Aorta (tissue), 5 donors: ENCODE measurements at places on chromosomes 3 and 15. TPM values are rescaled to one million over a fixed set of nuclear protein-coding genes. Genes with fewer than 3 reads are reported as not detected.

Gene TPRG1
- 7.2 TPM for polyA plus RNA-seq

DNA sequence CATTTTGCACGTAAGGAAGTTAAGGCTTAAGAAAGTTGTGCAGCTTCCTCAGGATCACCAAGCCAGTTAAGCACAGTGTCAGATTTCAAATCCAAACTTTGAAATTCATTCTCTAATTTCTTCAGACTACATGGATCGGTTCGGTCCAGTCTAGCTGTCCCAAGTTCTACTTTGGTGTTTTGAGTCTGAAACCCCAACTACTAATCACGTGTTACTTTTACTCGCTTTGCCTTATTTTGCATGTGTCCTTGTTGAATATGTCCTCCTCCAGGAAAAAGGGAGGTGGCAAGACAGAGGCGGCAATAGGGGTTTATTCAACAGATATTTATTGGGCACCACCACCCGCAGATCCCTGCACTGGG lies 522 bp upstream of the GXYLT2 start:
- DNase-seq, result no peak

- DNase-seq, result peak; percentile 78
These were observed 98.1 kb downstream of the SSR3 start for GRCh38 chr3:156456771-156457224.

DNA sequence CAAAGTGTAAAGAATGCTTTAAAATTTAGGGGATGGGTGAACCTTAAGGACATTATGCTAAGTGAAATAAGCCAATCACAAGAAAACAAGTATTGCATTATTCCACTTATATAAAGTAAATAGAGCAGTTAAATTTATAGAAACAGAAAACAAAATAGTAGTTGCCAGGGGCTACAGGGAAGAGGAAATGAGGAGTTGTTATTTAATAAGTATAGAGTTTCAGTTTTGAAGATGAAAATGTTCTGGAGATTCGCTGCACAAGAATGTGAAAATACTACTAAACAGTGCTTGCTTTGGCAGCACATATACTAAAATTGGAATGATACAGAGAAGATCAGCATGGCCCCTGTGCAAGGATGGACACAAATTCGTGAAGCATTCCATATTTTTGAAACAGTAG lies 32.0 kb downstream of the DNAH12 start:
- no peak for DNase-seq

GRCh38 chr3:139121513-139122220 lies 77.0 kb upstream of the PRR23C start:
- DNase-seq, result no peak

Gene UNC13C
- polyA plus RNA-seq, result under 0.01 TPM

GRCh38 chr3:22988566-22988965 lies 214.6 kb upstream of the UBE2E2 start:
- DNase-seq, result no peak

- no peak for DNase-seq
These were observed 32.7 kb downstream of the C3orf70 start for GRCh38 chr3:185120126-185120525.

DNA sequence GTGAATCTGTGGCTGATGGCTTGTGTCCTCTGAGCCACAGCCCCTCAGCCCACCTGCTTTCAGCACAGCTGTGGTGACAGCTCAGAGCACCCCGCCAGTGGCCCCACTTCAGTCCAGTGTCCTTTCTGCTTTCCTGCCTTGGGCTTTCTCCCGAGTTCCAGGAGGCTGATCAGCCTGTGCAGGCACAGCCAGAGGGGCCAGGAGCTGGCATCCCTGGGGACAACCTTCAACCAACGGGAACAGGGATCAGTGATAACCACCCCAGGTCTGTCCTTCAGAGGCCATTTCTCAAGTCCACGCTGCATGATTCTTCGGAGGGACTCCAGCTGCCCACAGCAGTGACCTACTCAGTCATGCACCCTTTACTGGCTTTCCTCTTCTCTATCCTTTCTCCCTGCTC lies 166.6 kb downstream of the RAB11A start:
- no peak for DNase-seq

Gene KBTBD13
- 0.25 TPM for polyA plus RNA-seq

DNA sequence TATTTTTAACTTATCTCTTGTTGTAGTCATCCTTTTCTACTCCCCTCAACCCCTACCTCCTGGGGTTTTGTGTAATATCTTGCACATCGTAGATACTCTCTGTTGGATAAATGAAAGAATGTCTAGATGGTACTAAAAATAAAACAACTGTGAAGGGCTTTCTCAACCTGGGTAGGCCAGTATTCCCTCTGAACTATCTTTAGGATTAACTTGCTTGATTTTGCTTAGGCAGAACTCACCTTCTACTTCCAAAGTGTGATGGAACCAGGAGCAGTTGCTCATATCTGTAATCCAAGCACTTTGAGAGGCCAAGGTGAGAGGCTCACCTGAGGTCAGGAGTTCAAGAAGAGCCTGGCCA lies 32.8 kb upstream of the TIPARP start:
- no peak for DNase-seq

Gene NPAP1
- polyA plus RNA-seq, result 0.13 TPM

DNA sequence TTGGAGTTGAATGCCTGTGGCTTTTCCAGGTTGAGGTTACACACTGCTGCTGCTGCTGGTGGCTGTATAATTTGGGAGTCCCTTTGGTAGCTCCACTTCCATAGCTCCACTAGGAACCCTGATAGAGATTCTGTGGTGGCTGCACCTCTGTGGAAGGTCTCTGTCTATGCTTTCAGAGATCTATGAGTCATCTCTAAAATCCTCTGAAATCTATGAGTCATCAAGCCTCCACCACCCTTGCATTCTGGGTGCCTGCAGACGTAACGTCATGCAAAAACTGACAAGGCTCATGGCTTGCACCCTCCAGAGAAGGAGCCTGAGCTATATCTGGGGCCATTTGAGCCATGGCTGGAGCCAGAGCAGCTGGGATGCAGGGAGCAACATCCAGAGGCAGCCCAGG lies 1037.0 kb upstream of the CFAP20DC start:
- no peak for DNase-seq

GRCh38 chr3:100759159-100759558 lies 49.9 kb downstream of the TFG start:
- DNase-seq, result no peak

GRCh38 chr3:74639681-74640080 lies 25.2 kb upstream of the CNTN3 start:
- DNase-seq, result no peak

GRCh38 chr3:71063773-71064290 lies 519.7 kb downstream of the FOXP1 start:
- no peak for DNase-seq

Gene ARRDC4
- 27.2 TPM for polyA plus RNA-seq

- no peak for DNase-seq
These were observed 33.8 kb upstream of the EPHB1 start for GRCh38 chr3:134761213-134761612.

Gene VWA5B2
- 0.10 TPM for polyA plus RNA-seq

- no peak for DNase-seq
These were observed 397.1 kb upstream of the KCNMB2 start for GRCh38 chr3:178139116-178139515.

DNA sequence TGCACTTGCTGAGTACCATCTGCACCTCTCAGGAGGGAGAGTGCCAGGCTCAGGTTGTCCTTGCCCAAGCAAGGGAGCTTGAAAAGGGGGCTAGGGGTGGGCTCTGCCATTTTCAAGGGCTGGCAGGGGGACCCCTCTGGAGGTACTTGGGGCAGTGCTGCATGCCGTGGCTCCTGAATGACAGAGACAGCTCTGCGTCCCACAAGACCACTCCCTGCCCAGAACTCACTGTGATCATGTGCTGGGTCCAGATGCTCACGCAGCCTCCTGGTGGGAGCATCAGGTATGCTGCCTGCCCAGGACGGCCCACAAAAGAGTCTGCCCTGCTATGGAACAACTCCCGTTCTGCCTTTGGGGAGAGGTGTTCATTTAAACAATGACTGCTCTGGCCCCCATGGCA lies 165.2 kb downstream of the GOLGA6L4 start:
- DNase-seq, result no peak

Gene ACOX2
- 68.7 TPM for polyA plus RNA-seq

GRCh38 chr3:71703797-71704196 lies 21.4 kb downstream of the EIF4E3 start:
- no peak for DNase-seq

DNA sequence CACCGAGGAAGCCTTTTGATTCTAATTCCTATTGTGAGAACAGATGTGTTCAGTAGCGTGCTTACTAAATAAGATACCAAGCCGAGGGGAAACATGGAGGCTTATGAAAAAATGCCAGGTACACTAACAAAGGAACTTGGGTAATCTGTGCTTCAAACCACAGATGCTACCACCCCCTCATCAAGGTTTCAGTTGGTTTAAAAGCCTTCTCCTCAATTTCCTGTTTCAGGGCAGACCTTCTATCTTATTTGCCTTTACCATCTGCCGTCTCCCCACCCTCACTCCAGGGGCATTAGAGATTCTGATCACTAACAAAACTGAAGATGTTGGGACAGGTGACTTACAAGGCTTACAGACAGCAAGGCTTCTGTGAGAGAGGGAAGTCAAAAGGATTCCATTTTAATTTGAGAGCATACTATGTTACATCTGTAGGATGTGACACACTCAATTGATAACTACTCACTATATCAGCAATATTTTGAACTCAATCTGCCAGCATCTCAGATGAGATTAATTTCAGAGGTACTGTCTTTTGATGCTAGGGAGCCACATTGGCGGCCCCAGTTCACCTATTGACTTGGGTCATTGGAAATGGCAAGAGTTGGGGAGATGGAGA lies 60.6 kb upstream of the PLCL2 start:
- no peak for DNase-seq

Gene SLC15A2
- polyA plus RNA-seq, result 0.26 TPM

Gene FHIT
- polyA plus RNA-seq, result 1.2 TPM

Gene GASK1A
- polyA plus RNA-seq, result 0.38 TPM

GRCh38 chr15:42141795-42142667 lies 14.4 kb downstream of the PLA2G4F start:
- DNase-seq, result peak; percentile 63

- DNase-seq, result no peak
These were observed 6.9 kb upstream of the SACM1L start for GRCh38 chr3:45682311-45682710.

- no peak for DNase-seq
These were observed 19.6 kb upstream of the TASOR start for GRCh38 chr3:56702490-56703315.

Gene BCHE
- 0.08 TPM for polyA plus RNA-seq

DNA sequence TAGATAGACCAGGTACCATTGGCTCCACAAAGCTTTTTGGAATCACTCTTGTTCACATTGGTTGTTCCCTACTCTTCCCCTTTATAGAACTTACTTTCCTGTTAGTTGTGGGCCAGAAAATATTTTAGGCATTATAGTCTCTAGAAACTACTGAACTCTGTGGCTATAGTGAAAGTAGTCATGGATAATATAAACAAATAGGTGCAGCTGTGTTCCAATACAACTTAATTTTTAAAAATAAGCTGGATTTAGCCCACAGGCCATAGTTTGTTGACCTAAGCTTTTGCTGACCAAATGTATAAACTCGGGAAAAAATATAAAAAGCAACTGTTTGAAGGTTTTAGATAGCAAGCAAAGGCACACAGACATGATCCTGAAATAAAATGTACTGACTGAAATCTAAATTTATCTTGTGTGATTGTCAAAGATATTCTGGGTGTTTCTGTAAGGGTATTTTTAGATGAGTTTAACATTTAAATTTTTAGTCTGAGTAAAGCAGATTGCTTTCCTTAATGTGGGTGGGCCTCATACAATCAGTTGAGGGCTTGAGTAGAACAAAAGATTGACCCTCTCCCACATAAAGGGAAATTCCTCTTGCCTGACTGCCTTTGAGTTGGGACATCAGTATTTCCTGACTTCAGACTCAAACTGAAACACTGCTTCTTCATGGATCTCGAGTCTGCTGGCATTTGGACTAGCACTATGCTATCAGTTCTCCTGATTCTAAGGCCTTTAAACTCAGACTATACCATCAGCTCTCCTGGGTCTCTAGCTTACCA lies 13.2 kb downstream of the IQCB1 start:
- DNase-seq, result no peak

Gene SPINT1
- polyA plus RNA-seq, result 1.9 TPM

DNA sequence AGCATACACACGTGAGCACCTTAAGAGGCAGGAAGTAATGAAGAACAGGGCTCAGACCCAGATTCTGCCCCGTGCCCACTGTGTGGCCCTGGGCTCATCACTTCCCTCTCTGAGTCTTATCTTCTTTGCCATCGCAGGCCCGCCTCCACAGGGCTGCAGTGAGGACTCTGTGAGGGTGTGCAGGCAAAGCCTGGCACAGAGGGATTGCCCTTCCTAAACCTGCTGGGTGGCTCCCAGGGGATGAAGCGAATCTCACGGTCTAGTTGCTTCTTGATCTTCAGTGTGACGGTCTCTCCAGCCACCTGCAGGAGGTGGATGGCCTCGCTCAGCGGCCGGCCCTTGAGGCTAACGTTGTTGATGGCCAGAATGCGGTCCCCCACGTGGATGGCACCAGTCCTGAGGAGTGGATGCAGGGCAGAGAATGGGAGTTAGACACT lies 32.8 kb downstream of the GRIP2 start:
- DNase-seq, result no peak

Gene KCNMB2
- polyA plus RNA-seq, result not detected

Gene THUMPD3
- 16.9 TPM for polyA plus RNA-seq

Gene PAQR9
- polyA plus RNA-seq, result not detected

Gene TMEM158
- polyA plus RNA-seq, result 0.88 TPM

DNA sequence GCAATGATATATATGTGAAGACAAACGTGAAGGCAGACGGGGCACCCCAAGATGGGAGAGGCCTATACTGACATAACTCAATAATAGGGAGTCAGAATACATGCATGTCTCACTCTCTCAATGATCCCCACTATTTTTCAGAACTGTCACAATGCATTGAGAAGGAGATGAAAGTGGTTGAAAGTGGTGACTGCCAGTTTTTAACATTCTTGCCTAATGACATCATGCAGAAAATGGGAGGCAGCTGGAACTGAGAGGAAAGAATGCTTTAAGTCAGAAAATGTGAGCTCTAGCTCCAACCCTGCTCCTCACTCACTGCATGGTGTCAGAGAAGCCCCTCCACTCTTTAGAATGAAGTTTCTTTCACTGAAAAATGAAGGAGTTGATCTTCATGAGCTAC lies 55.3 kb upstream of the P2RY1 start:
- no peak for DNase-seq

GRCh38 chr3:18422972-18423371 lies 2.2 kb downstream of the SATB1 start:
- DNase-seq, result no peak

Gene EEF1AKMT4
- 3.0 TPM for polyA plus RNA-seq

GRCh38 chr15:67915461-67916374 lies 75.9 kb upstream of the RNU6-1 start:
- peak; percentile 87 for DNase-seq

Gene PDCD10
- 85.0 TPM for polyA plus RNA-seq

Gene GOLGA8T
- not detected for polyA plus RNA-seq

- no peak for DNase-seq
These were observed 53.4 kb downstream of the UBE2E1 start for GRCh38 chr3:23859012-23859743.

GRCh38 chr15:23497710-23498111 lies 50.7 kb upstream of the GOLGA6L2 start:
- no peak for DNase-seq

DNA sequence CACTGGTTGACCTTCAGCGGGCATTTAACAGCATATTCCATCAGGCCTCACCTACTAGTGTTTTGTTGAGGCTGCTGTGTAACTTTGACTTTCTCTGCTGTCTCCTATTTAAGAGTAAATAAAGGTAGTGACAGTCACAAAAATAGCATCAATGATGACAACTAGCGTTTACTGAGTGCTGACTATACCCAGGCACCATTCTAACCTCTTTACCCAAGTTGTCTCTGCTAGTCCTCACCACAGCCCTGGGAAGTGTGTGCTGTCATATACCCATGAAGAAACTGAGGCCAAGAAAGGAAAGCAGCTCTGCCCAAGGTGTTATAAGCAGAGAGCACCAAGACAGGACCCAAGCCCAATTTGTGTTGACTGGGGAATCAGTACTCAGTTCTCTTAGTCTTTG lies 286.4 kb upstream of the CTDSPL start:
- no peak for DNase-seq
